Activated T-cell treated with anti-CD3 and anti-CD28 coated beads, Interleukin-2, amount 50 U/mL, for 48 hours (primary cell): ENCODE measurements at places on chromosomes 7 and 10.

GRCh38 chr7:86913709-86914108 lies 145.7 kb downstream of the ELAPOR2 start:
- DNase-seq: no peak

GRCh38 chr10:92880233-92880861 lies 32.0 kb downstream of the EXOC6 start:
- DNase-seq: no peak

- no peak for DNase-seq
Measured at GRCh38 chr10:84701370-84701720, 373.0 kb downstream of the CCSER2 start.

DNA sequence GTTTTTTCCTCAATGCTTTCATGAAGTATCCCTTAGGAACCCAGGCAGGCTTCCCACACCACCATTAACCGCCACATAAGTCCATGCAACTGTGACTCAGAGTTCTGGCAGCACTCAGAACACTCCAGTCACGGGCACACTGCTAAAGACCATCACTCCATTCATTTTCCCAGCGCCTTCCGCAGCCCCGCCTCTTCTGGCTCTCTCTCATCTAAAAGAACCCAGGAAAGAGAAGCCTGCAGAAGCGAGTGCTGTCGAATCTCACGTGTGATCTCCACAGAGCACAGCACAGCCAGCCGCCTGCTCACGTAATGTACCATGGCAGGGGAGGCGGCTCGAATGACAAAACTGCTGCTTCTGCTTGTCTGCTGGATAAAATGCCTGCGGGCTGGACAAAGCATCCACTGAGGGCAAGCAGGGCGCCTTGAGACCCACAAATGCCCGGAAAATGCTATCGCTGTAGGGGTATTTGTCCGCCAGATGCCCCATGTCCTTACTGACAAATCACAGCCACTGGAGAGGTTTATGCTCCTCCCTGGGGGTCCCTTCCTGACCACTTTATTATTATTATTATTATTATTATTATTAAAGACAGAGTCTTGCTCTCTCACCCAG lies 1.8 kb downstream of the PSMG3 start:
- no peak for DNase-seq

GRCh38 chr10:13453896-13454295 lies 74.9 kb downstream of the BEND7 start:
- DNase-seq: peak; percentile 23

- no peak for DNase-seq
Measured at GRCh38 chr7:119935418-119936025, 337.5 kb upstream of the KCND2 start.

GRCh38 chr7:135403302-135403701 lies 106.6 kb downstream of the CNOT4 start:
- no peak for DNase-seq

DNA sequence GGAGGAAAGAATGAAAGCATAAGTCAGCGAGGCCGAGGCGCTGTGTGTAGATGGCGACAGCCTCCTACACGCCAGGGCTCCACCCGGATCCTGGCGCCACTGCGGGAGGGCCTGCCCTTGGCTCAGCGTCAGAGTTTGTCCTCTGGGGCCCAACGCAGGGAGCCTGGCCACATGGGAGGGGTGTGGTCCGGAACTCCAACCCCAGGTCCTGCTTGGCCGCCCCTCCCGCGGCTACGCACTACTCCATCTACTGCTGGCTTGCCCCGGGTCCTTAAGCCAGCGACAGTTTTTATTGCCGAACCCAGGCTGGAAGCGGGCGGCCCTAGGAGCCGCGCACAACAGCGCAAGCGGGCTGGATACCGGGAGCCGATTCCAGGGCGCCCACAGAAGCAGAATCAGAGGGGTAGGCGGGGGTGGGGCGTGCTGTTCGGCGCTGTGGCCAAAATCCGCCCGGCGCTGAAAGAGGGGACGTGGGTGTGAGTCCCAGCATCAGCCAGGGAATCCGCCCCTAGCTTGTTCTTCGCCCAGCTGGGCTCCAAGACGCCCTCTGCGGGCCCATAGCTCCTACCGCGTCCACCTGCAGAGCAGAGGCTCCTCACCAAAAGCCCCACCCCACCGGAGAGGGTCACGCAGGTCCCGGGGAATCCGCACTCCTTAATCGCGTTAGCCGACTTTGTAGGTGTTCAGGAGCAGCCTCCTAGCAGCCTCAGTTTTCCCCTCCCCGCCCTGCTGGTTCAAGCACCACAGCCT lies 4.5 kb downstream of the KAZALD1 start:
- peak; percentile 67 for DNase-seq

- no peak for DNase-seq
Measured at GRCh38 chr7:14009453-14010418, 20.3 kb upstream of the ETV1 start.

DNA sequence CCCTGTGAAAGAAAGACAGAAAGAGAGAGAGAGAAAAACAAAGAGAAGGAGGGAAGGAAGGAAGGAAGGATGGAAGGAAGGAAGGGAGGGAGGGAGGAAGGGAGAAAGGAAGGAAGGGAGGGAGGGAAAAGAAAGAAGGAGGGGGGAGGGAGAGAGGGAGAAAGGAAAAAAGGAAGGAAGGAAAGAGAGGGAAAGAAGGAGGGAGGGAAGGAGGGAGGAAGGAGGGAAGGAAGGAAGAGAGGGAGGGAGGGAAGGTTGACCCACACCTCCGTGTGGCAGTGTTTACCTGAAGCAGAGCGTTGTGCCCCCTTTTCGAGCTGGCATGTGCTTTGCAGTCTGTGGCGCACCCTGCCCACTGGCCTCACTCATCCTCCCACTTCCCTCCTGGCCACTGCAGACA lies 12.3 kb upstream of the MPP7 start:
- DNase-seq: no peak

- peak; percentile 63 for DNase-seq
Measured at GRCh38 chr10:17375936-17376584, 78.3 kb downstream of the ST8SIA6 start.

DNA sequence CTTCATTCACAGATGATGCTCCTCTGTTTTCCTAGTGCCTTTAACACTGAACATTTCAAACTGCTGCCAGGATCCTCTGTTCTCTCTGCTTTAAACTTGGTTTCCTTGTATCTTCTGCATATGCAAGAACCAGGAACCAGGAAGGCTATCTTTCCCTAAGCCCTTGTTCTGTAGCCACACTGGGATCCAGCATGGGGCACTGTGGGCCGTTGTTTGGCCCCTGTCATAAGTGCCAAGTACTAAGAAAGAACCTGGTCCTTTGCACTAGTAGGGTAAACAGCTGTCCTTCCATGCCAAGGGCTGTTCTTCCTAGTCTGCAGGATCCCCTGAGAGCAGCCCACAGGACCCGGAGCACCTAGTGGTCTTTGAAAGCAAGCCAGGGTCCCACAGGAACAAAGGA lies 49.0 kb upstream of the TRIM8 start:
- no peak for DNase-seq

DNA sequence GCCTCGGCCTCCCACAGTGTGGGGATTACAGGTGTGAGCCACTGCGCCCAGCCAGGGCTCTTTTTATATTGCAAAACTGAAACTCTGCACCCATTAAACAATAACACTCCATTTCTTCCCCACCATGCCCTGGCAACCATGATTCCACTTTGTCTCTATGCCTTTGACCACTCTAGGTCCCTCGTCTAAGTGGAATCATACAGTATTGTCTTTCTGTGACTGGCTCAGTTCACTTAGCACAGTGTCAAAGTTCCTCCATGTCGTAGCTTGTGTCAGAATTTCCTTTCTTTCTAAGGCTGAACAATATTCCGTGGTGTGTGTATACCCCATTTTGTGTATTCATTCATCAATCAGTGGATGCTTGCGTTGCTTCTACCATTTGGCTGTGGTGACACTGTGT lies 46.2 kb downstream of the CUX1 start:
- DNase-seq: no peak

- DNase-seq: no peak
Measured at GRCh38 chr10:107409522-107409921, 245.0 kb upstream of the SORCS1 start.

DNA sequence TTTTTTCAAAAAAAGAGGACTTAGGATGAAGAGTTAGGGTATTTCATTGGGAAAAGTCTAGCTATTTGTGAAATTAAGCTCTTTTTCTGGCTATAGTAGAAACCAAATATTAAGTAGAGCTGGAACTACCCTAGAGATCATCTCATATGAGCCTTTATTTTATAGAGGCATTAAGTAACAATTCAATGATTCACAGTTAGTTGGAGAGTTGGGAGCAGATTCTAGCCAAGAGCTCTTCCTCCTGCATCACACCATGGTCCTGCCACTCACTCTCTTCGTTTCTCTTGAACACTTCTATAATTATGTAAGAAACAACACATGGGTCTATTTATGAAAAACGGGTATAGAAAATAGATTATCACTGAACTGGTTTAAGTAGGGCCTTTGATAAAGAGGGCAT lies 76.1 kb upstream of the ANK3 start:
- no peak for DNase-seq

DNA sequence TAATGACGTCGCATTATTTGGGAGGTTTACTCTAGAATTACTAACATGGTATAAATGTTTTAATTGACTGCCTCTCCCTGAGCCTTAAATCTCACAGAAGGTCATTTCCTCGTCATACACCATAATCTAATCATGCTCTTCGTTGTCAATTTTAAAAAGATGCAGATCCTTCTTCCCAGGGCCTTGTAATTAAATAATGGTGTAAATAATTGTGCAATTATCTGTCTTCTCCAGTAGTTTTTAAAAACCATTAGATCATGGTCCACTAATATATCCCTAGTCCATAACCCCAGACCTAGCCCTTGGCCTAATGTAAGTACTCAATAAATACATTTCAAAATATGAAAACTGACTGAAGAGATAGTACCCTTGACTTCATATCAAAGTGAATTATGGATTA lies 181.5 kb upstream of the GNAI1 start:
- no peak for DNase-seq

DNA sequence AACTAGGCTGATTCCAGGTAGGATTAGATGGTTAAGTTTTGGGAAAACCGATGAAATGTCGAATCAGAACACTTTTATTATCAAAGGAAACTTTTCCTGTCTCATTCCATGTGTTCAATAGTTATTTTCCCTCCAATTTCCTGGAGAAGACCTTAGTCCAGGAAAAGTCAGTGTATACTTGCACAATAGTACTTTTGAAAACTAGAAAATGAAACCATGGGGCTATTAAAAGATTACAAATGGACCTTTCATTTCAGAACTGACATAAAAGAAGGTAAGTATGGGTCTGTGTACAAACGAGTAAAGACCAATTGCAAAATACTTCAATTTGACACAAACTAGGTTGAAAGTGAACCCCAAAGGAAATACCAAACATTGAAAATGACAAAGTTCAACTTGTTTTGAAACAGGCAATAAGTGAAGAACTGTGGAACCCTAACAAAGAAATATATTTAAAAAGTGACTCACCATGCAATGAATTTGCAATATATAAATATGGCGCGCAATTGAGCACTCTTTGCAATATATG lies 2.1 kb downstream of the AVPI1 start:
- DNase-seq: no peak

DNA sequence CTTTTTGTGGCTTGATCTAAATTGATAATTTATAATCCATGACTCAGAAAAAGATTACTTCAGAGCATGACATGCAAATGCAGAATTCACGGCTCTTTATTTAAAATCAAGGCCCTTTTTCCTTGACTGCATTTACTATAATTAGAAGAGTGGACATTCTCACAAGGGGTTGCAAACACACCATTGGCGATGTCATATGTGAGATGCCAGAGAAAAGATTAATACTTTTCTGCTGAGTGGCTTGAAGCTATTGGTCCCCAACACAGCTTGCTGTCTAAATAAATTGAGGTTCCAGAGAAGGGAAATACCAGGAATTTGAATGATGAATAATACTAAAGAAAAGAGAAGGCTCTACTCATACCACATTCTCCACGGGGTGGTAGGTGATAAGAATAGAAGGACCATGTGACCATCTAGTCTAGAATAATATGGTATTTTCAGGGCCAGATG lies 78.7 kb upstream of the ARID5B start:
- DNase-seq: no peak

GRCh38 chr10:97768322-97769315 lies 3.2 kb downstream of the SFRP5 start:
- no peak for DNase-seq
